GM12864 (cell line): ENCODE measurements at places on chromosomes 6 and 20.

GRCh38 chr6:6918216-6918983 is 189.4 kb upstream of the RREB1 start:
- peak; percentile 87 for DNase-seq

- DNase-seq = no peak
Measured at GRCh38 chr20:6471871-6472270, 295.6 kb upstream of the BMP2 start.

DNA sequence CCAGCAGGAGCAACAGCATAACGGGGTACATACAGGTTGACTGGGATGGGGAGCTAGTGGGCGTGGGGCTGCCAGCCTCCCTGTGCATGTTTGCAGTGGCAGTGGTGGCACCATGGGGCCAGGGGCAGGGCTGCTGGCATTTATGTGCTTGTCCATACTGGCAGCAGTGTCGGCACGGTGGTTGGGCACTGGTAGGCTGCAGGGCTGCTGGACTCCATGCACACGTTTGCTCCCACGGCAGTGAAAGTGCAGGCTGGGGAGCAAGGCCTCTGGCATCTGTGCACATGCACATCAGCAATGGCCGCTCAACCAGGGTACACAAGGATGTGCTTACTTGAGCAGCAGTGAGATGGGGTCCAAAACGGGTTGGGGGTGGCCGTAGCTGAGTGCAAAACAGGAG is 159.5 kb upstream of the KHDRBS2 start:
- no peak for DNase-seq

DNA sequence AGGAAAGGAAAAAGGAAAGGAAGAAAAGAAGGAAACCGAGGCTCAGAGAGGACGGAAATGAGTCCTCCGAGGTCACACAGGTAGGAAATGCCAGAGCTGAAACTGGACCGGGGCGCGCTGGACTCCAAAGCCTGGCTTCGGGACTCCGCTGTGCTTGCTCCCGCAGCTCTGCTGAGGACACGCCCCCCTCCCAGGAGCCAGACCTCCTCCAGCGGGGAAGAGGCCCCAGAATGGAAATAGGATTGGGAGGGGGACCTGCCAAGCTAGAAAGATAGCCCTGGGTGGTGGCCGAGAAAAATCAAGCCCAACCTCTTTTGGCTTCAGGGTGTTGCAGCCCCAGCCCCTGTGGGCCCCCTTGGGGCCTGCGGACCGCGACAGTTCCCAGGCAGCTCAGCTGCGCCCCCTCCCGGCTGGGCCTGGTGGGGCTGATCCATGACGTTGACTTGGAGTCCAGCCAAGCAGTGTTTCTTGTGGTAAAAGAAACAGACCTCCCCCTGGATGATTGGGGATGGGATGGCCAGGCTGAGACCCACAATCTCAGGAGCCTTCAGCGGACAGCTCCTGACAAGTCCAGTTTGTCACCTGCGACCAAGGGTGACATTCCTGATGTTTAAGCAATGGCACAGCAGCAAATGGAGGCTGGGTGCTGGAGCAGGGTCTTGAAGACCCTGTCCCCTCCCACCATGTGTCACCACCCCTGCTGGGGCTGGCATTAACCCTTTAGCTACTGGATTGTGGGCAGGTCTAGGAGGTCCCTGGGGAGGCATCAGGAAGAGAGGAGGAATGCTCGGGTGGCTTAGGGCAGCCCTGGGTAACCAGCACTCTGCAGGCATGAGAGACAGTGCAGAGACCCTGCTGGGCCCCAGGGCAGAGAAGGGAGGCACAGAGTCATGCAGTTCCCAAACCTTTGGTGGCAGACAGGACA is 55.4 kb downstream of the RIPOR3 start:
- DNase-seq = no peak

DNA sequence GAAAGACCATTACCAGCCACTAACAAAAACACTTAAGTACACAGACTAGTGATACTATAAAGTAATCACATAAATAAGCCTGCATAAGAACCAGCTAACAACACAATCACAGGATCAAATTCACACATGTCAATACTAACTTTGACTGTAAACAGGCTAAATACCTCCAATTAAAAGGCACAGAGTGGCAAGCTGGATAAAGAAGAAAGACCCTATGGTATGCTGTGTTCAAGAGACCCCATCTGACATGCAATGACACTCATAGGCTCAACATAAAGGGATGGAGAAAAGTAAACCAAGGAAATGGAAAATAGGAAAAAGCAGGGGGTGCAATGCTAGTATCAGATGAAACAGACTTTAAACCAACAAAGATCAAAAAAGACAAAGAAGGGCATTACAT is 631.8 kb upstream of the NOX3 start:
- DNase-seq = no peak

DNA sequence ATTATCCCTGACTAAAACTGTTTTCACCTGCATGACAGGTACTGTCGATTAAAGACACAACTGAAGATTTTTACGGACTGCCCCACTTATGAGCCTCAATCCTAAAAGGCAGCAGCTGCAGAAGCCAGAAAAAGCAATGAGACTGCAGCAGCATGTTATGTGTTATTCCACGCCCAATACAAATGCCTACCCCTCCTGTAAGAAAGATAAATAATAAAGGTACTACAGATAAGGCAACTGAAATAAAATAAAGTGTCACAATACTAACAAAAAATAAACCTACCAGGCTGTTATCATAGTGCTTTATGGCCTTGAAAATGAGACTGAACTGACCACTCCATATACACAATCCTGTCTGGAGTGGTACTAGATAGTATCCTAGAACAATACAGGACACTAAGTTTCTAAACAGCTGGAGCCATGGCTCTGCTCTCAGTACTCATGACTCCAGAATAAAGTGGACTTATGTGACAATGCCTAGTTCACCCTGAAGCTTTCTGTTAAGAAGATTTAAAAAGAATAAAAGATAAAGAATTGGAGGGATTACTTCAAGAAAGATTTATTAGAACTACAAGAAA is 9.5 kb downstream of the BCLAF1 start:
- no peak for DNase-seq

- DNase-seq = no peak
Measured at GRCh38 chr6:57201718-57202117, 20.4 kb downstream of the RAB23 start.

DNA sequence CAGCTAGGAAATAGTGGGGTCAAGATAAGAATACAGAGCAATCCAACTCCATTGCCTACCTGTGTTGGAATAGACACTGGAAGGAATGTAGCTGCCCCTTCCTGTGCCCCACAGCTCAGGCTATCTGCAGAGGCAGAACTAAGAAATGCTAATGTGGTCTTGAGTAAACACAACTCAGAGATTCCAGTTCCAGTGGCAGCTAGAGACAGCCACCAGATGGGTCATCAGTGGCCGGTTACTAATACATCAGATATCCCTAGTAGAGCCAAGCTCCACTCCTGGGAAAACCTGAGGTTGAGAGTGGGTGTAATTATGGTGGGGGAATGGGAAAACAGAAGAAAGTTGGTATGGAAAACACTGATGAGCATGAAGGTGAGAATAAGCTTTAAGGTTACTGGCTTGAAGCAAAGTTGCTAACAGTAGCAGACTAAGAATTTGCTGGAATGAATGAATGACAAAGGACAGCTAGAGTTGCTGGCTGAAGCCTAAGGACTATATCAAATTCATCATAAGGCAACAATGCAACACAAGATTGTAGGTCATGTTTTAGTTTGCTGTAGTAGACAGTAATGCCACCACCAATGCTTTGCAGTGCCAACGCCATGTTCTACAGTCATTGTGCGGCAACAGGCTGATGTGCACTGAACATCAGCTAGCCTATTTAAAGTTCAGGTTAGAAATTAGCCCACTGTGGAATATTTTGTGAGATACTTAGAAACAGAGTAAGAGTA is 28.3 kb upstream of the FAM83C start:
- DNase-seq = no peak

DNA sequence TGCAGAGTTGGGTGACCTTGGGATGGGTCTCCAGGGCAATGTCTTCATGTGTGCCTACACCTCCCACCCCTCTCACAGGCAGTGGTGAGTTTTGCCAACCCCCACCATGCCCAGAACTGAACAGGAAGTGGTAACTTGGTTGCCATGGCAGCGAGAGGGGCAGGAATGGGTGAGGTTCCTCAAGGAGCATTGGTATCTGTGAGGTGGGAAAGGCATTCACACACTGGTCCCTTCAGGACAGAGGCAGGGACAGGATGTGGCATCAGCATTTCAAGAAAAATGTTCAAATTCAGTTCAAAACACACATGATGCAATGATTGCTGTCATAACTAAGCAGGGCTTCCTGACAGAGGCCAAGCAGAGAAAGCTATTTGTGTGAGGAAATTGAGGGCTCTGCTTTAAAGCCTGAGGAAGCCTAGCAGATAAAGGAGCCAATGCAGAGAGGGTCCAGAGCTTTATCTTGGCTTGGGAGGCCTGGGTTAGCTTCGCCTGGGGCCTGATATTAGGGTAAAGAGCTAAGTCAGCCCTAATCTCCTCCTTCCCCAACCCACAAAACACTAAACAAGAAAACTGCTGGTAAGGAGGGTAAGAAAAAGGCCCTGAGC is 551 bp downstream of the TREML2 start:
- peak; percentile 38 for DNase-seq

DNA sequence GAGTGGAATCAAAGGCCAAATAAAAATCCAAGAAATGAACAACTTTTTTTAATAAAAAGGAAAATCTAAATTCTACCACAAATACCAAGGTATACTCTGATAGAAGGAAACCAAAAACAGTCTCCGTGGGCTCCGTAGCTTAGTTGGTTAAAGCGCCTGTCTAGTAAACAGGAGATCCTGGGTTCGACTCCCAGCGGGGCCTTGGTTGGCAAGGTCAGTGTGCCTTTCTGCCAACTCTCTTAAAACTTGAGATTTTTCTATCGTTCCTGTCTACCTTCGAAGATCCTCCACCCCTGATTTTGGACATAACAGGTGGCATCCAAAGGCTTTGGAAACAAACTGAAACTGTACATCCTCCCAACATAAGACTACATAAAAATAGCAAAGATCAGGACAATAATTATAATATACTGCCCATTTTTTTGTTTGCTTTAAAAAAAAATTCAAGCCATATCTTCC is 197.9 kb downstream of the TRIM27 start:
- no peak for DNase-seq

- DNase-seq = no peak
Measured at GRCh38 chr6:148874698-148875293, 128.0 kb downstream of the UST start.

- no peak for DNase-seq
Measured at GRCh38 chr6:39073471-39074355, 25.1 kb downstream of the GLP1R start.

GRCh38 chr6:41197234-41197633 is 3.7 kb downstream of the TREML2 start:
- DNase-seq = no peak

DNA sequence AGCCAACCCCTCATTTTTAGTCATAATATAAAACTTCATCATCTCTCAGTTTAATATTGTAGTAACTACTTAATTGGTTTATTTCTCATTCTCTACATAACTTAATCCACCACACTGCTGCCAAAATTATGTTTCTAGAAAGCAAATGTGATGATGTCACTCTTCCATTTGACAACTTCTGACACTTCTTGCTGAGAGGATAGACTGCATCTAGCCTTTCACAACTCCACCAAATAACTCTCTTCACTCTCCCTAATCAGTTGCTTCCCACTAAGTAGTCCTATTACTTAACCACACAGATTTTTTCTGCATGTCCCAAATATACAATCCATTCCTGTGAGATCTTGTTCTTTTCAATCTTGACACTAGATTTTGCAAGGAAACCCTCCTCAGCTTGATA is 951.3 kb downstream of the EPHA7 start:
- DNase-seq = no peak

GRCh38 chr6:20115246-20115980 is 96.9 kb downstream of the MBOAT1 start:
- no peak for DNase-seq

DNA sequence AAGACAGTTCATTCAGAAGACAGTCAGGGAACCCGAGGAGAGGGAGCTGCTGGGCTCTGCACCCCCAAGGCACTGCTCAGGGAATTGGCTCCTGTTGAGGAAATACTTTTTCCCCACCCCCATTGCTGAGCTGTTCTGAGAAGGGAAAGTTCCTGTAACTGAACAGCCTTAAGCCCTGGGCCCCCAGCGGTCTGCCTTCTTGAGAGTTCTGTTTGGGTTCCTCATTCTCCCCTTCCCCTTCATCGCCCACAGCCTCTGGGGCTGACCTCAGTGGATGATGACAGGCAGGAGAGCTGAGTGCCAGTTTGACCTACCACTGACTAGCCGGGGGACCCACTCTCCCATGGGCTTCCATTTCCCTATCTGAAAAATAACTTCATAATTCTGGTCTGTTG is 10.7 kb downstream of the HCK start:
- DNase-seq = no peak

- DNase-seq = no peak
Measured at GRCh38 chr20:56860413-56860812, 231.3 kb downstream of the TFAP2C start.

DNA sequence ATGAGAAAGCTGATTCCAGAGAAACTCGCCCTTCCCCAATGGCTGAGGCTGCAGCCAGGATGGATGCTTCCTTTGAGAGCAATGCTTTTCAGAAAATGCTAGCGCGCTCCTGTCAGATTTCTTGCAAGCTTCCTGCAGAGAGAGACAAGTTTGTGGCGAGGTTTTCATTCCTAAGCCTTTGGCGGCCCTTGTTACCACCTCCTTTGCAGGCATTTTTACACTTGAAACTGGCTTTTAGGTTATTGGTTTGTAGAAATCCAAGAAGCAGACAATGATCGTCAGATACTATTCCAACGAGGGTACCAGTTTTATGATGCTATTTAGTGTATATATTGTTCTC is 1.1 kb downstream of the FNDC1 start:
- no peak for DNase-seq

DNA sequence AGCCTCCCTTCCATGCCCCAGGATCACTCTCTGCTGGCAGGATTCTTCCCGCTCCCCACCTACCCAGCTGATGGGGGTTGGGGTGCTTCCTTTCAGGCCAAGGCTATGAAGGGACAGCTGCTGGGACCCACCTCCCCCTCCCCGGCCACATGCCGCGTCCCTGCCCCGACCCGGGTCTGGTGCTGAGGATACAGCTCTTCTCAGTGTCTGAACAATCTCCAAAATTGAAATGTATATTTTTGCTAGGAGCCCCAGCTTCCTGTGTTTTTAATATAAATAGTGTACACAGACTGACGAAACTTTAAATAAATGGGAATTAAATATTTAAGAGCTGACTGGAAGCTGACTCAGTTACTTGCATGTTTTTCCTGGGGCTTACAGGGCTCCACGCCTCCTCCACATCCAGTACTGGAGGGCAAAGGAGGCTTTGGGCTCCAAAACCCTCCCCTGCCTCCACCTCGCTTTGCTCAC is 24.3 kb upstream of the FANCE start:
- DNase-seq = no peak

GRCh38 chr20:11337361-11338130 is 580.1 kb upstream of the BTBD3 start:
- no peak for DNase-seq

GRCh38 chr20:34538671-34539123 is 19.8 kb upstream of the MAP1LC3A start:
- no peak for DNase-seq
